Naive thymus-derived CD4-positive, alpha-beta T cell (primary cell): ENCODE measurements at places on chromosomes 3 and 15. TPM values are rescaled to one million over a fixed set of nuclear protein-coding genes. Genes with fewer than 3 reads are reported as not detected.

DNA sequence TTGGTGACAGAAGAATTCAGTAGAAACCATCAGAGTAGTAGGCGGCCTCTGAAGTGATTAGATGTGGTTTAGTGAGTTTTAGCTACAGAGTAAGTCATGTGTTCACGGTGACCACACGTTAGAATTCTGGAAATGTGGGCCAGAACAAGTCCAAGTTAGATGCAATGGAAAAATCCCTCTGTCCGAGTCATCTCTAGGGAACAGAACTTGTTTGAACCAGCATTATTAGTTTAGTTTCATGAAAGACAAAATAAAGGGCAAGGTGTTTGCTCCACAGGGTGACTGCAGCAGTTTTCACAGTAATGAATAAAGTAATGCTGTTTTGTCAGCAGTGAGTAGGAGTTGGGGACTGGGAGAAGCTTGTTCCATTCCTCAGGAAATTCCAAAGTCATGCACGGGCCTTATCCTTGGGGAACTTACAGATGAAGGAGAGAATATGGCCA, 100.2 kb downstream of the CGNL1 start:
- no peak for DNase-seq
- no peaks in the 10 kb centered on the region for H3K4me1 ChIP-seq
- H3K36me3 ChIP-seq = no peaks in the 10 kb centered on the region
- no peak overlapping the region for H3K27ac ChIP-seq

DNA sequence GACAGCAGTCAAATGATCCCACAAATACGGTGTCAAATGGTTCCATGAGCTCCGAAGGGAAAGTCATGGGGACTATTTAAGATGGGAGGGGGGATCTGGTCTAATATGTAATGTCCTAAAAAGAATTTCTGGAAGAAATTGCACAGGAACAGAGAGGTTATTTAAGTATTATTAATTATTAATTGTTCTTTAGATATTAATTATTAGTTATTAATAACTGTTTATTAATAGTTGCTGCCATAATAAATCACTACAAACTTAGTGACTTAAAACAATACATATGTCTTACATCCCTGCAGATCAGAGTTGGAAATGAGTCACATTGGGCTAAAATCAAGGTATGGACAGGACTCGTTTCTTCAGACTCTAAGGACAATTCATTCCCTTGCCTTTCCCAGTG, 588.2 kb upstream of the NR2F2 start:
- H3K36me3 ChIP-seq = no peaks in the 10 kb centered on the region
- H3K27me3 ChIP-seq = no peaks in the 10 kb centered on the region
- H3K4me3 ChIP-seq = no peak overlapping the region
- DNase-seq = no peak
- H3K4me1 ChIP-seq = no peaks in the 10 kb centered on the region

- H3K36me3 ChIP-seq = peaks cover 5% of the 10 kb centered on the region
- no peak overlapping the region for H3K4me3 ChIP-seq
- no peaks in the 10 kb centered on the region for H3K27me3 ChIP-seq
- no peaks in the 10 kb centered on the region for H3K4me1 ChIP-seq
- DNase-seq = no peak
These were observed 32.6 kb downstream of the GYG1 start for GRCh38 chr3:149023951-149024350.

DNA sequence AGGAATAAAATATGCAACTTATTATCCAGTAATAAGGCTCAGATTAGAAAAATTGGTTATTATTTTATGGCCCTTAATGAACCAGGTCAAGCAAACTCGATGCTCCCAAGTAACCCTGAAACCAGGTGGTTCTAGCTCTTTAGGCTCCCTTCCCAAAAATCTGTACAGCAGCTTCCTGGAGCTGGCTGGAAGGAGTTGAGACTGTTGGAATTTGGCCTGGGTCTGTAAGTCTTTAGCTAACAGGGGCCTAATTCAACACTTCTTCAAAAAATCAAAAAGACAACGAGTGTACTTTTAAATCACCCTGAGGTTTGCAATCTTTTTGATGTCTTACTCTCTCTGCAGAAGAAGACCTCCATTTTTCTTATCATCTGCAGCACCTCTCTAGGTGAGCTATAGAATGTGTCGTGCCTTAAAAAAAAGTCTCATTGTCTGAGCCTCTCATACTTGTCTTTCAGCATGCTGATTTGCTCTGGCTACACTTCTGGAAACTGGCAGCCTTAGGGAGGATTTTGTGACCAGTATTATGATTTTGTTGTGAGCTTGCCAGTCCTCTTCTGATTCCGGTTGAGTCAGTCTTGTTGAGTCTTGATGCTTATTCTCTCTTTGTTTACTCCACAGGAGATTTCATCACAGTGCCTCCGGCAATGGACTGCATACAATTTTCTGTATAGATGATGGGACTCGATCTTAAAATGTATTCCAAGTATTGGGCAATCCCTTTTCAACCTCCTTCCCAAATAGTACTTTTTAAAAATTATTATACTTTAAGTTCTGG, 235.0 kb upstream of the KBTBD8 start:
- H3K36me3 ChIP-seq = no peaks in the 10 kb centered on the region
- H3K27ac ChIP-seq = no peak overlapping the region
- no peak overlapping the region for H3K4me3 ChIP-seq
- DNase-seq = no peak

DNA sequence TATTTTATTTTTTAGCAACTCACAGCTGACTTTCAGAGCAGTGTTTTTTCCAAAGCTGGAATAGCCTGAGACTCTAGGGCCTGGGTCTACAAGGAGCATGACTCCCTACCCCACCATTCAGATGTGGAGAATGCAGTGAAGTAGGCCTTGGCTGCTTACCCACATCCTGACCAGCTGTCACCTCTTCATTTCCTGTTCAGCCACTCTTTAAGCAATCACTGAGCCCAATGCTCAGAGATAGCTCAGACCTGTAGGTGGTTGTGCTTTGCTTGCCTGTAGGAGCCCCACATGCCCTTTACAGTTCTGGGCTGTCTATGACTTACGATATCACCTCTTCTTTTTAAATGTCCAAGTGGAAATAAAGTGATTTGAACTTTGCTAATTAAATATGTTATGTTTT, 148.1 kb downstream of the NEK11 start:
- H3K36me3 ChIP-seq = no peaks in the 10 kb centered on the region
- H3K27ac ChIP-seq = no peak overlapping the region
- H3K4me1 ChIP-seq = no peaks in the 10 kb centered on the region
- no peaks in the 10 kb centered on the region for H3K27me3 ChIP-seq
- peak; percentile 22 for DNase-seq

DNA sequence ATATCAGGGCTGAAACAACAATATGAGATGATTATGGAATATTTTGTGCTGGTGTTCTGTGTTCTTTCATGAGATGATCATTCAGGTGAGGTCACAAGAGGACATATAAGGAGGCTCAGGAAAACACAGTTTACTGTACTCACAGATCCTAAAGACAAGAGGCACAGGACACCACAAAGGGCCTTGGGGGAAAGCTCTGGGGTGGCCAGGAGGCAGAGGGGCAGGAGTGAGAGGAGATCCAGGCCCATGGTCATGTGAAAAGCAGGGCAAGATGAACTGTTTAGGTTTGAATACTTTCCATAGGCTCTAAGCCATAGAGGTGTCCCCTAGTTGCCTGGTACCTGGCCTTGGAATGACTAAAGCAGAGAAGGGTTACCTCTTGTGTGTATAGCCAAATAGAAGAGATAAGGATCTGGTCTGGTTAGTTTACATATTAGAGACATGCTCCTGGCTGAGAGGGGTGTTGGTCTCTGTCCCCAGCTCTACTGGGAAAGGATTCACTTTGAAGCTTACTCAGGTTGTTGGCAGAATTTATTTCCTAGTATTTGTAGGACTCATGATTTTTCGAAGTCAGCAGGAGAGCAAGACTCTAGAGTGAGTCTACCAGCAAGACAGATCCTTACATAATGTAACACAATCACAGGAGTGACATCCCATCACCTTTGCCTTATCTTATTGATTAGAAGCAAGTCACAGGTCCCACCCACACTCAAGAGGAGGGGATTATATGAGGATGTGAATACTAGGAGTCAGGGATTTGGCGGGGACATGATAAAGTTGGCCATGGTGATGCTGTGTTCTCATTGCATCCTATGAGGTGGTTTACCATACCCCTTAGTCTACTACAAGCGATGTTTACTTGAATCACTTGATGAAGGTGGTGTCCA, 11.3 kb upstream of the TM4SF1 start:
- no peaks in the 10 kb centered on the region for H3K4me1 ChIP-seq
- H3K4me3 ChIP-seq = no peak overlapping the region
- no peak for DNase-seq
- no peaks in the 10 kb centered on the region for H3K36me3 ChIP-seq
- H3K27ac ChIP-seq = no peak overlapping the region
- no peaks in the 10 kb centered on the region for H3K27me3 ChIP-seq

- H3K27ac ChIP-seq = no peak overlapping the region
- no peaks in the 10 kb centered on the region for H3K27me3 ChIP-seq
- no peaks in the 10 kb centered on the region for H3K4me1 ChIP-seq
- no peak for DNase-seq
- no peaks in the 10 kb centered on the region for H3K36me3 ChIP-seq
These were observed 22.3 kb downstream of the IFT80 start for GRCh38 chr3:160376681-160377080.

DNA sequence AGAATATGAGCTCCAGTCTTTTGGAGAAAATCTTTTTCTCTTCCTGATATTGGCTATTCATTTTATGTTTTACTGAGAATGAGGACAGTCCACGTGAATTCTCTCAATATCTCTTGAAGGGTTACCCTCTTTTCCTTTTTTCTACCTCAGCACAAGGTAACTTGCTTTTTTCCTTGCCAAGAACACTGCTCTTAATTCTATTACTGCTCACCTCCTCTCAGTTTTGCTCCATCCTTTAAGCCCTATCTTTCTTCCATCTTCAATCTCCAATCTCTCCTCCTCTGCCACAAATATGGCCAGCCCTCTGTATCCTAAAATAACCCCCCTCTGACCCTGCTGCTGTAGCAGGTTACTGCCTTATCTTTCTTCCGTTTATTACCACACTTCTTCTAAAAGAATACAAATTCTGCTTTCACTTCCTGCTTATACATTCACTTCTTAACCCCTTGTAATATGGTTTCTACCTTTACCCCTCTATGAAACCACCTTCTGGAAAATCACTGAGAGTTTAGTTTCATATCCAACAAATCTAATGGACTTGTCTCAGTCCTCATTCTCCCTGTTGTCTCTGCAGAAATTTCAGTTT, 89.0 kb downstream of the NFKBIZ start:
- no peaks in the 10 kb centered on the region for H3K36me3 ChIP-seq
- DNase-seq = peak; percentile 33
- H3K27ac ChIP-seq = peak overlapping the region; percentile 46
- H3K4me1 ChIP-seq = peaks cover 28% of the 10 kb centered on the region
- no peak overlapping the region for H3K4me3 ChIP-seq
- H3K27me3 ChIP-seq = no peaks in the 10 kb centered on the region

The DPPA2 gene
- total RNA-seq = not detected

The KAT2B gene
- total RNA-seq = 58.5 TPM

The FBXO40 gene
- total RNA-seq = not detected in 2 replicates

The SLC51A gene
- not detected for total RNA-seq
